ENCODE measurements at places on chromosomes 1 and 21. TPM values are rescaled to one million over a fixed set of nuclear protein-coding genes. Genes with fewer than 3 reads are reported as not detected.
A peak's percentile ranks its signal among the peaks of the same experiment; 100 is the strongest.

- peak; percentile 75 for DNase-seq
Observed at GRCh38 chr1:100860397-100860991, 34.1 kb downstream of the EXTL2 start.

The MATN1 gene
- 0.56 TPM for total RNA-seq

The ELOA gene
- 44.4 TPM for total RNA-seq

GRCh38 chr1:173176246-173176645 is 30.9 kb downstream of the TNFSF4 start:
- no peak for DNase-seq

The BRDT gene
- not detected for total RNA-seq

The SUSD4 gene
- 2.7 TPM for total RNA-seq

- DNase-seq = no peak
Observed at GRCh38 chr1:205547936-205548827, 43.7 kb downstream of the CDK18 start.

DNA sequence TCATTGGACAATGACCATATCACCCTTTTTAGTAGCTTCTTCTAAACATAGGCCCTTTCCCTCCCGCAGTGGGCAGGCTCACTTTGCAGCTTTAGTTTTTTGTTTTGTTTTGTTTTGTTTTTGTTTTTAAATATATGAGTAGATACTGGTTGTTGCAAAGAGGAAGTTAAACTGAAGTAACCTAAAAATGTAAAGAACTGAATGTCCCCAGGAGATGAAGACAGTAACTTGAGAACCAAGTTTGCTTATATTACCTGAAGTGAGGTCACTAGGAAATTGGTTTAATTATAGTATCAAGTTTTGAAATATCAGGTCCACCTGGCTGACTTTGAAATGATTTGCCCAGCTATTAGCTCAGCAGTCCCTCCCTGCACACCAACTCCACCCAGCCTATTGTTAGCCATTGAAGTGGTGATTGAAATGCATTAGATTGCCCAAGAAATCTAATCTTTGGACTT is 18.2 kb downstream of the SMAP2 start:
- DNase-seq = no peak

DNA sequence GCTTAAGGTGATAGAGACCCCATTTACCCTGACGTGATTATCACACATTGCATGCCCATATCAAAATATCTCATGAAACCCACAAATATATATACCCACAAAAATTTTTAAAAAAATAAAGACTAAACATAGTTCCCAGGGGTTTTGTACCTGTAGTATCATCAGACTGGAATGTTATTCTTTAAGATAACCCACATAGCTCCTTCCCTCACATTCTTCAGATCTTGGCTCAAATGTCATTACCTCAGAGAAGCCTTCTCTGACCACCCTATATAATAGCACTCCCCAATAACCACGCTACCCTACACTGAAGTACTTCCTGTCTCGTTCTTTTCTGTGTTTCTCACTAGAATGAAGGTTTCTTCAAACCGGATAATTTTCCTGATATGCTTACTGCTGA is 138.3 kb upstream of the SNX7 start:
- DNase-seq = no peak

DNA sequence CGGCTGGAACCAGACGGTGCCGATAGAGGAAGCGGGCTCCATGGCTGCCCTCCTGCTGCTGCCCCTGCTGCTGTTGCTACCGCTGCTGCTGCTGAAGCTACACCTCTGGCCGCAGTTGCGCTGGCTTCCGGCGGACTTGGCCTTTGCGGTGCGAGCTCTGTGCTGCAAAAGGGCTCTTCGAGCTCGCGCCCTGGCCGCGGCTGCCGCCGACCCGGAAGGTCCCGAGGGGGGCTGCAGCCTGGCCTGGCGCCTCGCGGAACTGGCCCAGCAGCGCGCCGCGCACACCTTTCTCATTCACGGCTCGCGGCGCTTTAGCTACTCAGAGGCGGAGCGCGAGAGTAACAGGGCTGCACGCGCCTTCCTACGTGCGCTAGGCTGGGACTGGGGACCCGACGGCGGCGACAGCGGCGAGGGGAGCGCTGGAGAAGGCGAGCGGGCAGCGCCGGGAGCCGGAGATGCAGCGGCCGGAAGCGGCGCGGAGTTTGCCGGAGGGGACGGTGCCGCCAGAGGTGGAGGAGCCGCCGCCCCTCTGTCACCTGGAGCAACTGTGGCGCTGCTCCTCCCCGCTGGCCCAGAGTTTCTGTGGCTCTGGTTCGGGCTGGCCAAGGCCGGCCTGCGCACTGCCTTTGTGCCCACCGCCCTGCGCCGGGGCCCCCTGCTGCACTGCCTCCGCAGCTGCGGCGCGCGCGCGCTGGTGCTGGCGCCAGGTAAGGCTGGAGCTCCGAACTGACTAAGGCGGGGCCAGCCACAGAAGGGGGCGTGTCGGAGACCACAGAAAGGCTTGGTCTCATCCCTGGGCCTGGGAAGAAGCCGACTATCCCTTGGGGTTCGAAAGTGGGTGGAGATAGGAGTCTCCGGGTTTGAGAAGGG is 486 bp downstream of the SLC27A3 start:
- DNase-seq = peak; percentile 50

The CCDC185 gene
- total RNA-seq = not detected

DNA sequence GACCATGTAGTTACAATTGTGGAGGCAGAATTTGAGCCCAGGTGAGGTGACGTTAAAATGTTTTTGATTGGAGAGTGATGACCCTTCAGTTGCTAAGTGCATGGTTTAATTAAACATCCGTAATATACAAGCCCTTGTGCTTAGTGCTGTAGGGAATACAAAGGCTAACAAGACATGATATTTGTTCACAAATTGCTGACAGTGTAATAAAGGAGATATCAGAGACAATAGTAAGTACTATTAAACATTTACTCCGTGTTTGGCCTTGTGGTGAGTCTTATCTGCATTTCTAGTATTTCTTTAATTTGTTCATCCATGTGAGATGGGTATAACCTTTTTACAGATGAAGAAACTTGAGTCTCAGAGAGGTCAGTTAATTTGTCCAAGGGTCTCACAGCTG is 37.9 kb downstream of the RLF start:
- no peak for DNase-seq

- DNase-seq = no peak
Observed at GRCh38 chr1:233518344-233518743, 95.6 kb upstream of the KCNK1 start.

The HAPLN2 gene
- not detected for total RNA-seq

The OR6N1 gene
- total RNA-seq = not detected

The ERICH3 gene
- total RNA-seq = not detected

The BSND gene
- total RNA-seq = not detected

- DNase-seq = no peak
Observed at GRCh38 chr1:245879091-245879490, 628.0 kb downstream of the SMYD3 start.

GRCh38 chr1:33791251-33791650 is 72.6 kb upstream of the HMGB4 start:
- DNase-seq = no peak

DNA sequence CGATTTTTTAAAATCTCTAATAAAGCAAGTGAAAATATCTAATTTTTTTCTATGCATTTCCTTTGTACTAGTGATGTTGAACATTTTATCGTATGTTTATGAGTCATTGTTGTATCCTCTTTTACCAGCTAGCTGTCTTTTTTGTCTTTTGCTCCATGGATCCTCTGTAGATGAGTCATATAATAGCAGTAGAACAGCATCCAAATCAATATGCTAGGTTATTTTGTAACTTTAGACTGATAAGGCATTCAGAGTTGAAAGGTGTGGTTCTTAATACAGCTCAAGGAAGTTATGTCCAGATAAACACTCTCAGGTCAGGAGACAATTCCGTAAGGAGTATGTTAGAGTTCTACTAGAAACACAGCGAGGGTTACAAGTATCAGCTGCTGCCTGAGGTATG is 31.9 kb downstream of the MAP10 start:
- peak; percentile 22 for DNase-seq

The TMEM222 gene
- total RNA-seq = 19.9 TPM

The SLAMF8 gene
- total RNA-seq = not detected

- no peak for DNase-seq
Observed at GRCh38 chr1:3894626-3895278, 5.3 kb downstream of the C1orf174 start.

DNA sequence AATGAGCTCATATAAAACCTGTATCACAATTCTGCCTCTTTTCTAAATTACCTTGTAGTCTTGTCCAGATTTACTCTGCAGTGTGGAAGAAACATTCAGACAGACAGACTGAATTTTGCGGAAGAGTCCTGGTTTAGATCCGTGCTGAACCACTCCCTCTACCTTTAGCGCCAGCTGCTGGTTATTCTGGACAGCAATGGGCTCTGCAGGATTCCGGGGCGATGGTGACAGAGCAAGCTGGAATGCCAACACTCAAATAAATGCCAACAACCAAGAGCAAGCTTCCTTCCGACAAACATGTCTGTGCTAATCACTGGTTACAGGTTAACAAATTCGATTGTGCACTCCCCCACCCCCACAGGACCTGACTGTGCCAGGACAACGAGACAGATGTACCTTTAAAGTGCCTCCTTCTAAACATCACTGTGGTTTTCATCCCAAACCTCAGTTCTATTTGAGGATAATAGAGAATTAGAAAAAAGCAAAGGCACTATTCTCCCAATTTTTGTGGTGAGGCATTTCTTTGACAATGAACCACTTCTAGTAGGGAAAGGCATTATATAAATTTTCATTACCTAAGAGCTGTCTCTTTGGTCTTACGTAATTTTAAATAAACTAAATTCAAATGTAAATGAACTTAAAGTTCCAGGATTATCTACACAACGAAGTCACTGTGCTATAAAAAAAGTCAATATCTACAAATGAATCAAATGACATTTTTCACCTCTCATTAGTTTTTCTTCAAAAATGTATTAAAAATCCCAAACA is 90.4 kb downstream of the INTS7 start:
- peak; percentile 22 for DNase-seq

The SLC26A9 gene
- under 0.01 TPM for total RNA-seq

DNA sequence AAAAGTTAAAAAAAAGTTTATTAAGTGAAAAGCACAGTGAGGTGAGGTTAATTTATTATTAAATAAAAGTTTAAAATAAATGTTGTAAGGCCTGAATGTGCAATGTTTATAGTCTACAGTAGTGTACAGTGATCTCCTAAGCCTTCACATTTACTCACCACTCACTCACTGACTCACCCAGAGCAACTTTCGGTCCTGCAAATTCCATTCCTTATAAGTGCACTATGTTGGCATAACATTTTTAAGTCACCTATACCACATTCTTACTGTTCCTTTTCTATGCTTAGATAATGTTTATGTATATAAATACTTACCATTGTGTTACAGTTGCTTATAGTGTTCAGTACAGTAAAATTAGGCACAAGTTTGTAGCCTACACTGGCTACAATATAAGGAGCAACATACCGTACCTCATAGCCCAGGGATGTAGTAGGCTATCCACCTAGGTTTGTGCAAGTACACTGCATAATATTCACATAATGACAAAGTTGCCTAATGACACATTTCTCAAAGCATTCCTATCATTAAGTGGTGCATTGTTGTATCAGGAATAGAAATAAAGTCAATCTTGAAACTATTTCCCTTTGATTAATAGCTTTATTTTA is 426.5 kb upstream of the BRINP3 start:
- DNase-seq = peak; percentile 85

DNA sequence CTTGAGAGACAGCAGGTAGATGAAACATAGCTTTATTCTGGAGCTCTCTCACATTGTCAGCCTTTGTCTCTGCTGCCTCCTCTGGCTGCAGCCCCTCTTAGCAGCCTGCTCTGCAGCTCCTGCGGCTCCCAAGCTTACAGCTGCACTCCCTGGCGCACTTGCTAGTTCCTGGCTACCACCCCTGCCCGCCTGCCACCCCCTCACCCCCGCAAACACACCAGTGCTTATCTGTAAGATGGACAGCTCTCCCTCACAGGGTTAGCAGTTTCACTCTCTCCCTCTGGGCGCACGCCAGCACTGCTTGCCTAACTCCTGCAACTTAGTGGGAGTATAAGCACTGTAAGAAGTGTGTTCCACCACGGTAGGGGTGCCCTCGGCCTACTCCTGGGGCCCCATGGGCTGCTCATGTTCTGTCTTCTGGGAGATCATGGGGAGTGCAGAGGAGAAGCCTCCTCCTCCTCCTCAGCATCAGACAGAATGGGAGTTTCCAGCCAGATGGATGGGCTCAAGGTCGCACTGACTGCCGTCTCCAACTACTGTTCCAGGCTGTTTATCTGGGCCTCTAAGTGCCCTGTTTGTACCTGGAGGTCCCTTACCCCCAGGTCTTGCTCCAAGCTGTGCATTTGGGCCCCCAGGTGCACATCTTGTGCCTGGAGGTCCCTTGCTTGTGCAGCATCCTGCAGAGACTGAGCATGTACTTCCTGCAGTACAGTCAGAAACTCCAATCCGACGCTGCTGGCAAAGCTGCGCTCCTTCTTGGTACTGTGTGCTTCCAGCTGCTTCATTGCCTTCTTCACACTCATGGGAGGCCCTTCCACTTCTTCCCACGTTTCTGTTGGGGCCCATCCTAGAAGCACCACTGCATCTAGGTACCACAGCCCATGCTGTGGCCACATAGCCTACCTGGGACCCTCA is 1388.1 kb downstream of the AMY1C start:
- no peak for DNase-seq

DNA sequence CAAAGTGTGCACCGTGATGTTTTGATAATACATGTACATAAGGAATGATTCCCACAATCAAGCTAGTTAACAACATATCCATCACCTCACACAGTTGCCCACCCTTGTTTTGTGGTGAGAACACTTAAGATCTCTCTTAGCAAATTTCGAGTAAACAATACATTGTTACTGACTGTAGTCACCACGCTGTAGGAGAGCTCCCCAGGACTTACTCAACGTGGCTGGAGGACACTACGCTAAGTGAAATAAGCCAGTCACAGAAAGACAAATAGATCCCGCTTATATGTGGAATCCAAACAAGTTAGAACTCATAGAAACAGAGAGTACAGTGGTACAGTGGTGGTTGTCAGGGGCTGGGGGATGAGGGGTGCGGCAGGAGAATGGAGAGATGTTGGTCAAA is 24.8 kb downstream of the GPR137B start:
- no peak for DNase-seq

DNA sequence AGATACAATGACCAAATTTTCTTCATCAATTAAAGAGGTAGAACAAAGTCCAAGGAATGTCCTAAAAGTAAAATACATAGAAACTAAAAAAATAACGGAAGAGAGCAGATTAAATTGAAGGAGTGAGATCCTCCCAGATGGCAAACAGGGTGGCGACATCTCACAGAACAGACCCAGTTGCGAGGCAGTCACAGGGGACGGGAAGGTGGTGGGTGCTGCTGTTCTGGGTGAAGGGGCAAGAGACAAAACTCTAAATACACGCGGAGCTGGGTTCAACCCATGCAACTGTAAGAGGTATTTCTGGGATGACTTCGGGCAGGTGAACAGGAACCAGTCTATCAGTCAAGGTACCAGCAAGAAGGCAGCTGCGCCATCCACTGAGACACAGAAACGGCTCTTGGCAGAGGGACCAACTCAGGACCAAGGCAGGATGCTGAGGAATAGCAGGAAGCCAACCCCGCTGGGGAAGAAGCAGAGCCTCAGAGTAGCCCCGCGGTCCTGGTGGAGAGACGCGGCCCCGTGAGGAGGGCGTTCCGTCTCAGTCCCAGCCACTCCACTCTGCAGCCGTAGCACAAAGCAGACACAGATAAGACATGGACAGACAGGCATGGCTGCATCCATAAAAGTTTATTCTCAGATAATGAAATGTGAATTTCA is 32.2 kb downstream of the WDR4 start:
- DNase-seq = no peak

GRCh38 chr1:36731226-36732014 is 248.7 kb upstream of the CSF3R start:
- DNase-seq = no peak

All from IMR-90 (cell line).